ENCODE measurements at places on chromosomes 6 and 20.

DNA sequence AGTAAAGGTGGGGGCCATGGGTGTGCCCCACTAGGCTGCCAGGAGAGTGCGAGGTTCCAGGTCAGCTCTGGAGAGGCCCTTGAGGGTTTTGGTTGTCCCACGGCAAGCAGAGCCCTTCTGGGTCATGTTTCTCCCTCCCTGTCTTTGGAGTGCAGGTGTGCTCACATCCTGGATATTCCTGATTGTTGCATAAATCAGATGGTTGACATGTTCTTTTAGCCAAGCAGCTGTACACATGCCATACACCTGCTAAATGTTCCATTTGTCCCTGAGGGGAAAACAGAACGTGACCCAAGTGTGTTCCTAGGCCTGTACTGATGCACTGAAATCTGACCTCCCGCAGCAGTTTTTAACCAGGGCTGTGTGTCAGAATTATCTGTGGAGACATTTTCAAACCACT, 77.5 kb upstream of the BEND3 start:
- DNase-seq: no peak

- no peak for DNase-seq
Measured at GRCh38 chr6:47075741-47076421, 33.7 kb upstream of the ADGRF1 start.

GRCh38 chr6:150900049-150900448, 34.5 kb downstream of the MTHFD1L start:
- DNase-seq: no peak

- peak; percentile 83 for DNase-seq
Measured at GRCh38 chr6:26520850-26521599, 17.1 kb upstream of the HMGN4 start.

- no peak for DNase-seq
Measured at GRCh38 chr20:60410618-60411264, 452.5 kb downstream of the CDH26 start.

- DNase-seq: no peak
Measured at GRCh38 chr6:14207448-14207847, 89.9 kb downstream of the CD83 start.

DNA sequence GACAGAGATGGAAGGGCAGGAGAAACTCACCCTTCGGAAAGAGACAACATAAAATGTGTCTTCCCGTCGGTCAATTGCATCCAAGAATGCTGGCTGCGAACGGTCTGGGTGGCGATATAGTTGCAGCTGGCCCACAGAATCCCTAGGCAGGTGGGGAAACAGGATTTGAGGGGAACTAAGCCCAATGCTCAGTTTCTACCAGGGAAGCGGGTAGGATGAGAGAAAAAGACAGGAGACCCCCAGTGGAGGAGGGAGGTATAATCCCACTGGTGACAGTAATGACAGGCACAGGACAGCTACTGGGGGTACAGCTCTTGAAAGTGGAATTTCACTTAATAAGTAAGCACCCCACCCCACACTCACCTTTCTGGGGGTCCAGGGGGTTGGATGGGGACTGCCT, 7.5 kb upstream of the TNXB start:
- DNase-seq: no peak

- no peak for DNase-seq
Measured at GRCh38 chr6:113208726-113209125, 648.4 kb upstream of the MARCKS start.

DNA sequence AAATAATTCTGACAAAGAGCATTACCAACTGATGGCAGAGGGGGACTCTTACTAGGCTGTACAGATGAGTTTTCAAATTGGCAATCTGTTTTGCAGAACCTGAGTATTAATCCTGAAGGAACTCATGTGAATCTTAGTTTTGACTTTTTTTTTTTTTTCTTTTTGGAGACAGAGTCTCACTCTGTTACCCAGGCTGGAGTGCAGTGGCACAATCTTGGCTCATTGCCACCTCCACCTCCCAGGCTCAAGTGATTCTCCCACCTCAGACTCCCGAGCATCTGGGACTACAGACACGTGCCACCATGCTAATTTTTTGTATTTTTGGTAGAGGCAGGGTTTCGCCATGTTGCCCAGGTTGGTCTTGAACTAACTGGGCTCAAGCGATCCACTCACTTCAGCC, 49.3 kb downstream of the KCTD20 start:
- DNase-seq: no peak

DNA sequence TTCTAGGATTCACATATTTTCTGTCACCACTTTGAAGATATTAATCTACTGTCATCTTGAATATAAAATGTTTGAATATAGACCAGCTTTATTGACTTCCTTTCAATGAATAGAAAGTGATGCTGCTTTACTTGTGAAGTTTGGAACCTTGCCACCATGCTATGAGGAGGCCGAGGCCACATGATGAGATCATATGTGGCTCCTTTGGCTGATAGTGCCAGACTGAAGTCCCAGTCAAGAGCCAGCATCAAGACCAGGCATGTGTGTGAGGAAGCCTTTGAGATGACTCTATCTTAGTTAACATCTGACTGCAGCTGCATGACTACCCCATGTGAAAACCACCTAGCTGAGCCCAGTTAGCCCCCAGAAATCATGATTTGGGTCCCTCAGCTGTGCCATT, 169.5 kb downstream of the OTOR start:
- no peak for DNase-seq

GRCh38 chr6:37998366-37998765, 178.8 kb downstream of the ZFAND3 start:
- no peak for DNase-seq

DNA sequence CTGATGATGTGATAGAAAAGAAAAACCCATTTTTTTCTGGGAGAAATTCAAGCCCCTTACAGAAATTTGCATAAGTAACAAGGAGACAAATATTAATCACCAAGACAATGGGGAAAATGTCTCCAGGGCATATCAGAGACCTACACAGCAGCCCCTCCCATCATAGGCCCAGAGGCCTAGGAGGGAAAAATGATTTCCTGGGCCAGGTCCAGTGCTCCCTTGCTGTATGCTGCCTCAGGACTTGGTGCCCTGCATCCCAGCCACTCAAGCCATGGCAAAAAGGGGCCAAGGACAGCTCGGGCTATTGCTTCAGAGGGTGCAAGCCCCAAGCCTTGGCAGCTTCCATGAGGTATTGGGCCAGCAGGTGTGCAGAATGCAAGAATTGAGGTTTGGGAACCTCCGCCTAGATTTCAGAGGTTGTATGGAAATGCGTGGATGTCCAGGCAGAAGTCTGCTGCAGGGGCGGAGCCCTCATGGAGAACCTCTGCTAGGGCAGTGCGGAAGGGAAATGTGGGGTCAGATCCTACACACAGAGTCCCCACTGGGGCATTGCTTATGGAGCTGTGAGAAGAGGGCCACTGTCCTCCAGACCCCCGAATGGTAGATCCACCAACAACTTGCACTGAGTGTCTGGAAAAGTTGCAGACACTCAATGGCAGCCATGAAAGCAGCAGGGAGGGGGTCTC, 7.6 kb upstream of the DBNDD2 start:
- no peak for DNase-seq

- no peak for DNase-seq
Measured at GRCh38 chr6:131015630-131016263, 47.3 kb downstream of the EPB41L2 start.

GRCh38 chr6:81892891-81893290, 140.4 kb upstream of the TENT5A start:
- DNase-seq: no peak

- DNase-seq: no peak
Measured at GRCh38 chr6:6392214-6393068, 72.0 kb upstream of the F13A1 start.

GRCh38 chr6:55543633-55544309, 35.2 kb downstream of the HMGCLL1 start:
- no peak for DNase-seq

GRCh38 chr20:52439375-52439774, 247.8 kb upstream of the ZFP64 start:
- DNase-seq: no peak

DNA sequence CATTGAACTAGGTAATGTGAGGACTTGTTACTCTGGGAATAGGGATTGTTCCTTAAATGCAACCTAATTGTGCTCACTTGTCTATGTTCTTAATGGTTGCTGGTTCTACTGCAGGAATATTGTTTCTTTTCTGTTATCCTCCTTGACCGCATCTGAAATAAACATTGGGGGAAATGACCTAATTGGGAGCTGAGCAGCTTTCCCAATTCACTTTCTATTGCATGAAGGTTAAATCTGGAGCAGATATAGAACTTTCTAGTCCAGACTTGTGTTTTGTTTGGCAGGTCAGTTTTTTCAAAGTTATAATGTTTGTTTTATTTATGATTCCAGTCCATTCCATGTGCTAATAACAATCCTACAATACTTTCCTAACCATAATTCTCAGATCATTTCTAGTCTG, 981.0 kb upstream of the CITED2 start:
- DNase-seq: no peak

DNA sequence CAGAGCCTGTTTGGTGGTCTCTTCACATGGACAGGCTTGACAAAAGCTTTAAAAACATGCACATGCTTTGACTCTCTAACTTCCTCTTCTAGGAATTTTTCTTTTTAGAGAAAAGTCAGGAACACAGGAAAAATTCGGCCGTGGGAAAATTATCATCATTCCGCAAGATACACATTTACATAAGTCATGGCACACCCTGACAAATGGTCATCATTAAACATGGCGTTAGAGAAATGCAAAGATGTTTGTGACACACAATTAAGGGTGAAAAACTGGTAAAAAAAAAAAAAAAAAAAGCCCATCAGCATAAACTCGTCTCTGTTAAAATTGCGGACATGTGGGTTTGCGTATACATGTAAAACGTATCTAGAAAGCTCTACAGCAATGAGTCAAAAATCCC, 134.2 kb upstream of the AGPAT4 start:
- DNase-seq: no peak

- DNase-seq: no peak
Measured at GRCh38 chr6:117188627-117189201, 76.6 kb upstream of the VGLL2 start.

DNA sequence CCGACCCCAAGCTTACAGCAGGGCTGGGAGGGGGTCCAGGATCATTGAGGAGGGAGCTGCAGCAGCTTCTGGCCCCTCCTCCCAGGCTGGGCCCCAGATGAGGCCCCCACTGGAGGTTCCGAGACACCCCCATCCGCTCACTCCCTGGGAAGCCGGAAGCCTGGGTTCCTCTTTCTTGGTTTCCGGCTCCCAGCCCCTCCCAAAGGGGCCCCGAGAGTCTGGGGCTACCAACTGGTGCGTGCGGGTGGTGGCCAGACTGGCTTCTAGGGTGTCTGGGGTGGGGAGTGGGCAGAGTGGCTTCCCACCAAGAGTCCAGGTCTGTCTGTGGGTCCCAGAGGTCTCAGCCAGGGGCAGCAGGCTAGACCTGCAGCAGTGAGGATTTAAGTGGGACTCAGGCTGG, 2.2 kb downstream of the RGS19 start:
- peak; percentile 59 for DNase-seq

- DNase-seq: peak; percentile 57
Measured at GRCh38 chr20:35269055-35269781, 8.7 kb downstream of the MMP24OS start.

DNA sequence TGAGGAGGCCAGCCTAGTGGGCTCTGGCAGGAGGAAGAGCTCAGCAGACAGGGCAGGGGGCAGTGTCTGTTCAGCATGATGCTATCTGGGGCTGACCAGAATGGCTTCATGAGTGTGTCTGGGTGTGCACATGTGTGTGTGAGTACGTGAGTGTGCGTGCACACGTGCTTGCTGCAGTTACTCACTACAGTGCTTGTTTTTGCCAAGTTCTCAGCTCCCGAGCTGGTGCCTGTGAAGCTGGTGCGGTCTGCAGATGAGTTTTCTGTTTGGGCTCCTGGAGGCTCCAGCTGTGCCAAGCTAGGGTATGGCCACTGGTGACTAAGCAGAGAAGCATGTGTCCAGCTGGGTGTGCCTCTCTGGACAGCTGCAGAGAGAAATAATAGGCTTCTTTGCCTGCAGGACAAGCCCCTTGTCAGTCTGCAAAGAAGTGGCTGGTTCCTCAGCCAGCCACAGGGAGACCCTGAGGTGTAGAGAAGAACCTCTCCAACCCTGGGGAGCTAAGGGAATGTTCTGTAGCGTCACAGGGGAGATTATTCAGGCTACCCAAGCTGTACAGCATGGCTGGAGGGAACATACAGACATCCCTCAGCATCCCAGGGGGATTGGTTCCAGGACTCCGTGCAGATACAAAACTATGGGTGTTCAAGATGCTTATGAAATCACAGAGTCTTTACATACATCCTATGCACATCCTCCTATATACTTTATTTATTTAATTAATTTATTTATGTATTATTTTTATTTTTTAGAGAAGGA, 40.2 kb upstream of the FAM50B start:
- no peak for DNase-seq

GRCh38 chr6:112639391-112639831, 292.3 kb downstream of the RFPL4B start:
- DNase-seq: no peak

DNA sequence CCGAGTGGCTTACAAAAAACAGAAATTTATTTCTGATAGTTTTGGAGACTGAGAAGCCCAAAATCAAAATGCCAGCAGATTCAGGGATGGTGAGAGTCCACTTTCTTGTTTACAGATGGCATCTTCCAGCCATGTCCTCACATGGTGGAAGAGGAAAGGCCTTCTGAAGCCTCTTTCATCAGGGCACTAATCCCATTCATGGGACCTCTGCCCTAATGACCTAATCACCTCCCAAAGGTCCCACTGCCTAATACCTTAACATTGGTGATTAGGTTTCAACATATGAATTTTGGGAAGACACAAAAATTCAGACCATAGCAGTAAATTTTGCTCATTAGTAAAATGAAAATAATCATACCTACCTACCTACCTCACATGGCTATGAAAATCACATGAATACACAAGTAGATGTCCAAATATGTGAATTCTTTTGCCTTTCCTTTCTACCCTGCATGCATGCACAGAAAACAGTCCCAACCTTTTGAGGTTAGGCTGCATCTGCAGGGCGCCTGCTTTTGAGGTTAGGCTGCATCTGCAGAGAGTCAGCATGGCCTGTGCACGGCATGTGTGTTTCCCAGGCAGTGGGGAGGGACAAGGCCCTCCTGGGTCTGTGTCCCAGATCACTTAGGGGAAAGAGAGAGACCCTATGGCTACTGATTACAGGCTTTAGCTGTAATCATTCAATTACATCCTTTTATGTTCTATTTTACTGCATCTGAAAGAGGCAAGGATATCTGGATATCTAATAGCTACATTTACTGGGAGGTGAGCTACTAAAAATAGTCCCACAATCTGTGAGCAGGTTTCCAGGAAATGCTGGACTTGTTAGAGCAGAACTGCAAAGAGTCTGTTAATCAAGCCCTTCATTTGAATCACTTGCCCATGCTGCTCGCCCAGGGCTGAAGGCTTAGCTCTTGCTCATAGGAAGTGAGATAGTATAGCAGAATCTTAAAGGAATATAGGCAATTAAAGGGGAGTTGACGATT, 497.7 kb upstream of the MARCKS start:
- no peak for DNase-seq
